Stimulated activated CD4-positive, alpha-beta T cell treated with anti-CD3 and anti-CD28 coated beads, Interleukin-1b, Interleukin-23, amount 100 ng/mL, for 48 hours (primary cell): ENCODE measurements at places on chromosomes 1 and 21.

DNA sequence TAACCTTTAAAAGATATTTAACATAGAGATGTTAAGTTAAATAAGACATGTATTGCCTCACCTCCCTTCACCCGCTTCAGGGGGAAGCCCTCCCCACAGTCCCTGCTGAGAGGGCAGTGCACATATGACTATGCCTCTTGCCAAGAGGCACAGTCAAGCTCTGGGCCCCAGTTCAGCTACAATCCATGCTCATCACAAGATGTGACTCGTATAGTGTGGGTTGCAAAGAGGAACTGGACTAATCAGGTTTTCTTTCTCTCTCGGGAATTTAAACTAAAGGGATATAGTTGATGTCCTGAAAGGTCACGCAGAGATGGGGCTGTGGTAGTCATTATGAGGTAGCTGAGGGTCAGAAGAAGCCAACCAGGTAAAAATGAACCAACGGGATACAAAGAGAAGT is 35.6 kb downstream of the LYST start:
- DNase-seq: peak; percentile 74

- DNase-seq: no peak
Measured at GRCh38 chr1:35064265-35064664, 14.9 kb upstream of the ZMYM1 start.

- DNase-seq: no peak
Measured at GRCh38 chr1:212621043-212621948, 12.7 kb downstream of the ATF3 start.

GRCh38 chr1:25817840-25818501 is 1.8 kb upstream of the MTFR1L start:
- DNase-seq: no peak

- DNase-seq: no peak
Measured at GRCh38 chr1:89576013-89576412, 51.4 kb downstream of the LRRC8B start.

- DNase-seq: no peak
Measured at GRCh38 chr1:96886474-96886873, 164.9 kb downstream of the PTBP2 start.

DNA sequence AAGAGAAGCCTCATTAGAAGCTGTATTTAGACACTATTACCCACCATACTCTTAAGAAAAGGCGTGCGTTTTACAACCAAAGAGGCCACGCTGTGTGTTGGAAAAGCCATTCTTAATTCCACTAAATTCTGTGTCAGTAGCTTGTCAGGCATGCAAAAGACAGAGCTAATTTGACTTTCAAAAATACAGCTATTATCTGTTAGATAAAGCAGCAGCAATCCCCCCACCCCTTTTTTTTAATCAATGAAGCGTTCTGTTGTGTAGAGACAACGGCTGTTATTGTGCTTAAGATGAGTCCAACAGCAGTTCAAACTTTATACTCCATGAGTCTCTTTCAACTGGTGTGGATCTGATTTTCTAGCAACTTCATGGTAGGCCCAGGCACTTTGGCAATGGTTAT is 43.5 kb downstream of the PLA2G4A start:
- DNase-seq: no peak

DNA sequence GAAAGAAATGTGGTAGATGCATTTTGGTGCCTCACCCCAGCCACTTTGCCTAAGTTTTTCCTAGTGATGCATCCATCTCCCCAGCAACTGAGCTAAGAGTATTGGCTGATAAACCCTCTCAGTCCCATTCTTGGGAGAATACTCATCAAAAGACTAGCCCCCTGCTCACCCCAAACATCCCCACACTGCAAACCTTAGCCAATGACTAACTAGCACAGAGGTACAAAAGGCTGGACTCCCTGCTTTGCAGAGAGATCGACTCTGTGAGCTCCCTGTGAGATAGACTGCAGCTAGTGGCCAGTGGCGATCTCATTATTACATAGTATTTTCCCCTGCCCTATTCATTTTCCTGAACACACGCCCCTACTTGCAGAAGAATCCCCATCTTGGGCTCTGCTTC is 155.3 kb downstream of the HHIPL2 start:
- DNase-seq: no peak

DNA sequence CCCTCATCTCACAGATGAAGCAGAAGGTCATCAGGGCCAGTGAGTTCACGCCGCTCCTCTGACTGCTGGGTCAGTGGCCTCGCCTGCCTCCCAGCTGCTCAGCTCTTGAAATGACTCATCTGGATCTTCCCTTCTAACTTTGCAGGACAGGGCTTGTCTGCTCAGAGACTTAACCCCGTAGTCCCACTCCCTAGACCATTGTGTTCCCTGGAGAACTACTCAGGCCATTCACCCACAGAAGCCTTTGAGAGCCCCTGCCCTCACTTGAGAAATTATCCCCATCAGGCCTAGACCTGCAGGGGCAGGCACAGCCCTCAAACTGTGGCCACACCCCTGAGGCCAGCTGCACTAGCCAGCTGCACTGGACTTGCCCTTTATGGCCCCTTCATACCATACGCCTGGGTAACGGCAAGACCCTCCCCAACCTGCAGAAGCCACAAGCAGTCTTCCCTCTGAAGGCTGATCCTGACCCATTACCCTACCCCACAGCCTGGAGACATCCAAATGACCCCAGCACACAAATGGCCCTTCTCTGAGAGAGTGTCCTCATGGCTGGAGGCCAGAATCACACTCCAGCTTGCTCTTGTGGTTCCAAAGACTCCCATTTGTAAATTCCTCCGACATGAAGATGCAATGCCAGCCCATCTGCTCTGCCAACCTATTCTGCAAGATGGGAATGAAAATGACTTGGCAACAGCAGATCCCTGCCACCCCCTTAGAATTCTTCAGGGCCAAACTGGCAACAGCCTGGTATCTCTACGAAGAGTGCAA is 33.2 kb downstream of the RCSD1 start:
- DNase-seq: no peak

DNA sequence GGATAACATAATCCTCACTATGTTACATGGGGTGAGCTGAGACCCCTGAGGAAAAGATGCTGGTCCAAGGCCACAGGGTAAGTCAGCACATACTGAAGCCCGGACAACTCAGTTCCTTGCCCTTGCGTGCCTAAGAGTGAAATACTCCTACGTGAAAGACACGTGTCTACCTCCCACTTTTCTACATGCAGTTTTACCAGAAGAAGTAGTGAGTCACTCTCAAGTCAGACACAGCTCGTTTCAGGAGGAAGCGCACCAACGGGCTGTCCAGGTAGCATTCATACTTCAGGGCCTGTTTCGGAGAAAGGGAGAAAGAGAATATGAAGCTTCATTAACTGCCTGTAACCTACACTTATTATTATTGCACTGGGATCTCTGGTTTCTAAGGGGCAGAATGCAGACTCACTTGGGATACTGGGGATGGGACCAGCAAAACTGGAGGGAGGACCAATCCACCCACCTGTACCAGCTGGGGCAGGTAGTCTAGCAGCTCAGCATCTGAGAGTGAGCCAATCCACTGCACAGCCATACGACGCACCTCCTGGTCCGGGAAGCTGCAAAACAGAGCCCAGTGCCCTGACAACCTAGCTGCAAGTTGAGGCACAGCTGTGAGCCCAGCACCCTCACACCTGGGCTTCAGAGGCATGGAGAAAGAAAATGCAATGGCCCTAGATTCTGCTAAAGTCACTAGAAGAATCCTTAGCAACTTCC is 32.4 kb upstream of the PPP1R15B start:
- DNase-seq: peak; percentile 37

DNA sequence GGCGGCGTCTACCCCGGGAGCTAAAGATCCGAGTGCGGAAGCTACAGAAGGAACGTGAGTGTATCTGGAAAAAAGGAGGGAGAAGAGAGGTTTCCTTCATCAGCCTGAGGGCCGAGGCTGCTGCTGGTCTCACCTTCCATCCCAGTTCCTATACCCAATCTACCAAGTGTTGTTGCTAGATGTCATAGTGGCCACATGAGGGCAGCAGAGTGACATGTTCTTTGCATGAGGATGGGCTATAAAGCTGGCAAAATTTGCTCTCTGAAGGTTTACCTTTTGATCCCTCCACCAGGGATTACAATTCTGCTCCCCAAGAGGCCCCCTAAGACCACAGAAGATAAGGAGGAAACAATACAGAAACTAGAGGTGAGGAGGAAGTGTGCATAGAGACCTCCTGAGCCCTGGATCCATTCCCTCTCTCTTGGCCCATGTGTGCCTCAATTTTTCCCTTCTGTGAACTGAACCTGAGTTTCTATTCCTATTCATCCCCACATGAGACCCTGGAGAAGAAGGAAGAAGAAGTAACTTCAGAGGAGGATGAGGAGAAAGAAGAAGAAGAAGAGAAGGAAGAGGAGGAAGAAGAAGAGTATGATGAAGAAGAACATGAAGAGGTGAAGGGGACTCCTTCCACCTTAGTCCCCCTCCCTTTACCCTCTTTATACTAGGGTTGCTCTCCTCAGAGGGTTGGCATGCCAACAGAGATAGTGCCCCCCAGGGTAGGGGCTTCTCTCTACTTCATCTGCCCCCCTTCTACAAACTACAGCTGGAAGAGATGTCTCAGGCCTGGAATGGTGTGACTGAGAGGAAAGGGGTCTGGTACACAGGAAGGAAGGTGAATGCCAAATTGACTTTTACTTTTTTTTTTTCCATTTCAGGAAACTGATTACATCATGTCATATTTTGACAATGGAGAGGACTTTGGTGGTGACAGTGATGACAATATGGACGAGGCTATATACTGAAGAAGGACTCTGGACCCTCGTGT is 13.3 kb downstream of the POLR3GL start:
- DNase-seq: peak; percentile 74

DNA sequence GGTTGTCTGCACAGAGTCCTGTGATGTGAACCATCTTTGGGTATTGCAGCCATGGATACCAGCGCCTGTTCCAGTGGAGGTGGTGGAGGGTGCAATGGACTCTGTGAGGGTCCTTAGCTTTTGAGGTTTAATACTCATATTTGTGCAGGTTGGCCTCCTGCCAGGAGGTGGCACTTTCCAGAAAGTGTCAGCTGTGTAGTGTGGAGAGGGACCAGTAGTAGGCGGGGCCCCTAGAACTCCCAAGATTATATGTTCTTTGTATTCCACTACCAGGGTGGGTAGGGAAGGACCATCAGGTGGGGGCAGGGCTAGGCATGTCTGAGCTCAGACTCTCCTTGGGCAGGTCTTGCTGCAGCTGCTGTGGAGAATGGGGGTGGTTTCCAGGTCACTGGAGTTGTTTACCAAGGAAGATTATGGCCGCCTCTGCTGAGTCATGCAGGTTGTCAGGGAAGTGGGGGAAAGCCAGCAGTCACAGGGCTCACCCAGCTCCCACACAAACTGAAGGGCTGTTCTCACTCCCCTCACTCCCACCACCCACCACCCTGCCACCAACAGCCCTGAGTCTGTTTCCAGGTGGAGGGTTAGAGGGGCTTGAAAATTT is 31.2 kb upstream of the ZNF678 start:
- no peak for DNase-seq

DNA sequence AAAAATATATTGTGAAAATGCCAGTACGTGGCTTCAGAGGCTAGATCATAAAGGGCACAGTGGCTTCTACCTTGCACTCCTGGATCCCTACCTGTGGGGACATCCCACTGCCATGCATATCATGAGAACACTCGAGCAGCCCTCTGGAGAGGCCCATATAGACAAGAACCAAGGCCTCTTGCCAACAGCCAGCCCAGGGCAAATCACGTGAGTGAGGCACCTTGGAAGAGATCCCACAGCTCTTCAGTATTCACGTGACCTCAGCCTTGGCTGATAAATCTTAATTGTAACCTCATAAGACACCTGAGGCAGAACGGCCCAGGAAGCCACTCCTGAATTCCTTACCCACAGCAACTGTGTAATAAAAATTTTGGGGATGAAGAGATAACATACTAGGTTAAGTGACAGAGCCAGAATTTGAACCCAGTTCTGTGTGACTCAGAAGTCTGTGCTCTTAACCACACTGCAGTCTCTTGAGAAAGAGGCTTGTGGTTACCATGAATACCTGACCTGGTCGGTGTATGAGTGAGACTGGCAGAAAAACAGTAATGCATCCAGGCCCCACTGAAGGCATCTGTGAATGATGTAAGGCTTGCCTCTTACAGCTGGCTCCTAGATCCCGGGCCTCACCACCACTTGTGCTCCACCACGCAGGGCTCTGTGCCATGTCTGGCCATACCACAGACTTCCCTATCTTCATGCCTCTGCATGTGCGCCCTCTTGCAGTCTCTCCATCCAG is 6.9 kb upstream of the A3GALT2 start:
- DNase-seq: peak; percentile 8

- no peak for DNase-seq
Measured at GRCh38 chr1:51237351-51238033, 1.4 kb downstream of the RNF11 start.

DNA sequence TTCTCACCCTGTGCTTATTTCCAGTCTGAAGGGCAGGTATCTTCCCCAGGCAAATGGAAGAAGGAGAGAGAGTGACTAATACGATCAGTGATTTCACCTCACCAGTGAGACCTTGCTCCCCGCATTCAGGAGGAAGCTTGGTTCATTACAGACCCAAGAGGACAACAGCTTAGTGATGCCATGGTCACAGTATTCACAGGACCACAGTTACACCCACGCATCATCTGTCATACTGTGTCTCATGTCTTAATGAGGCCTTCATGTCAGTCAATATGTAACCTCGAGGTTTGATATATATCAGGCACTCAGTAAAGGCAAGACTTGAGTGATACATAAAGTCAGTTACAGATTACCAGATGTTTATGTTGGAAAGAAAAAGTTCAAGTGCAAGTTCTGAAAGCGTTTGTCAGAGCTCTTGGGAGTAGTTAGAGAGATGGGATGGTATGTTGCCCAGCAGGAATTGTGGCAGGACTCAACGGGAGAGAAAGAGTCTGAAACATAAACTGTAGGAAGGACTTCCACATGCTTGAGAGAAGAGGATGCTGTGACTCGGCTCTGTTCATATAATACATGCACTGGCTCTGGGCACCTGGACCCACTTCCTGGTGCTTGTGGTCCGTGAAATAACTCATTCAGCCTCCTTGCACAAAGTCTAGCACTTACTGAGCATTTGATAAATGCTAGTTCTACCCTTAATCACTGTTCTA is 33.3 kb downstream of the GNPAT start:
- DNase-seq: peak; percentile 60

- no peak for DNase-seq
Measured at GRCh38 chr1:218369688-218370511, 24.8 kb downstream of the TGFB2 start.

DNA sequence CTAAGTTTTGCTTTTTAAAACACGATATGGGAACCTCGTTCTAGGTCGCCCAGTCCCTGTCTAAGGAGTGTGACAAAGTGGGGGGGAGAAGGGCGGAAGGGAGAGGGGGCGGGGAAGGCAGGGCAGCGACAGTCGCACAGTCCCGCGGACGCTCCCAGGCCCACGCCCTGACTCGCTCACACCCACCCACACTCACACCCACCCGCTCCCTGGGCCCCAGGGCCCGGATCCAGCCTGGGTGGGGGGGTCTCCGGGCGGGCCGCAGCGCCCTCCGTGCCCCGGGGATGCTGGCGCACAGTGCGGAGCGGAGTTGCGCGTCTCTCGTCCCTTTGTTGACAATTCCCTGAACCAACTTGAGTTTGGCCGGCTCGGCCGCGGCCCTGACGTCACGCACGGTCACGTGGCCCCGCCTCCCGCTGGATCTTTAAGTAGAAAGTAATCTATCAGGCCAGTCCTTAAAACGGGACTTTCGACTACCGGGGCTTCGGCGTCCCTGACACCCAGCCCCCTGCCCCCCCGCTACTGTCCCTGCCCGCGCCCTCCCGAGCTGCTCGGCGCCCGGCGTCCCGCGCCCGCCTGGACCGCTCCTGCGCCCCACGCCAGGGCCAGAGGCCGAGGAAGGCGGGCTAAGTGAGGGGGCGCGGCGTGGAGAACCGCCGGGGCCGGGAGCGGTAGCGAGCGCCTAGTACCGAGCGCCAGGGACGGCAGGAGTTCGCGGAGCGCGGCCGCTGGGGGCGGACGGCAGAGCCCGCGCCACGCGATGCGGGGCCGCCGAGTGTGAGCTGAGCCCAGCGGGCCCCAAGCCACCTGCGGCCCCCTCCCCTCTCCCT is at the start of gene FOXD3:
FOXD3 (plus strand) TSS at position 454 of the 830 bp plus-strand sequence. CDS start 492 bp downstream, outside the sequence.
- no peak for DNase-seq
